ENCODE measurements at places on chromosomes 6 and 20. TPM values are rescaled to one million over a fixed set of nuclear protein-coding genes. Genes with fewer than 3 reads are reported as not detected.

The TCFL5 gene
- 6.2 TPM for total RNA-seq

The VGLL2 gene
- total RNA-seq, result not detected

The GRM4 gene
- total RNA-seq, result 0.08 TPM

The RIPPLY2 gene
- not detected for total RNA-seq

The TEAD3 gene
- 0.71 TPM for total RNA-seq

The PTCHD4 gene
- not detected for total RNA-seq

The NANP gene
- 8.1 TPM for total RNA-seq

The ORC3 gene
- 34.8 TPM for total RNA-seq

The BPI gene
- not detected for total RNA-seq
